ENCODE measurements at places on chromosomes 7 and 10.

GRCh38 chr10:13839430-13839990 lies 252.7 kb downstream of the PRPF18 start:
- no peak for DNase-seq

DNA sequence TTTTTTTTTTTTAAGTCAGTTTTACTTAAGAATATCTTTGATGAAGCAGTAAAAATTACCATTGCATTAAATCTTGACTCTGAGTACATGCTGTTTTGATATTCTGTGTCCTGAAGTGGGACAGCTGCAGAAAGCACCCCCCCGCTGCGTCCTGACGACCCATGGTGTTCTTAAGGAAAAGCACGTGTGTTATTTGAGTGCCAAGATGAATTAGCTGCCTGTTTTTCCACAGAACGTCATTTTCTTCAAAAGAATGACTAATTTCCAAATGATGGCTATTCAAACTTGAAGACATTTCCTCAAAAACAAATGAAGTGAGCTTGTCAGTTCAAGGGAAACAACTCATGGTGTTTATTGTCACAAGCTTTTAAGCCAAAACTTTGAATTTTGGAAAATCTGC lies 45.9 kb downstream of the CREM start:
- no peak for DNase-seq

GRCh38 chr7:26365901-26366275 lies 74.2 kb downstream of the SNX10 start:
- no peak for DNase-seq

DNA sequence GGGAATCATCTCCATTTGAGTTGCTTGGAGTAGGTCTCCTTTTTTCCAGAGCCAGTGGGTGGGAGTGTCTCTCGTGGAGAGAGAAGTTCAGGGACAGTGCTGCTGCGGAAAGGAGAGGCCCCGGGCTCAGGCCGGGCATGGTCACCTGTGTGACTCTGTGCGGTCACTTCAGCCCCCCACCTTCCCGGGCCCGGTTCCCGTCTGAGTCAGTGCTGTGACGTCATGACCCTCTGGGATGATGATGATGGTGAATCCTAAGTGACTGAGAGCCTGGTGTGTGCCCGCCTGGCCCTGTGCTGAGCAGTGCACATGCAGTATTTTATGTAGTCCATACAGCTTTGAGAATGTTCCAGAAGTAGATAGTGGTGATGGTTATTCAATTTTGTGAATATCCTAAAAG lies 32.6 kb upstream of the AP5Z1 start:
- DNase-seq: no peak

DNA sequence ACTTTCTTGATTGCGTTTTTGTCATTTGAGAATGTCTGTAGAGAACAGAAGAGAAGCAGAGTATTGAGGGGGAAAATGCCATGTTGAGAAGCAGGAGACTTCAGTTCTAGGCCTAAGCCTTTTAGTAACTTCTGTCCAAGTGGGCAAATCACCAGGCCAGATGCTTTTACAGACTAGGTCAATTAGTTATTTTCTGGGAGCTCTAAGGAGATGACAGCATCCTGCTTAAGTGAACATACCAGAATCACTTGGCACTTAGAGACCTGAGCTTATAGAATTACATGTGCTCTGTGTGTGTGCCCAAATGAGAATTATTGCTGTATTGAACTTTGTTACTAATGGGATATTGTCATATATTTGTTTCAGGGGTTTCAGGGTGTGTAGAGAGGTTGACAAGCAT lies 24.0 kb downstream of the AGK start:
- no peak for DNase-seq

GRCh38 chr10:44278837-44279324 lies 106.0 kb downstream of the CXCL12 start:
- DNase-seq: no peak

DNA sequence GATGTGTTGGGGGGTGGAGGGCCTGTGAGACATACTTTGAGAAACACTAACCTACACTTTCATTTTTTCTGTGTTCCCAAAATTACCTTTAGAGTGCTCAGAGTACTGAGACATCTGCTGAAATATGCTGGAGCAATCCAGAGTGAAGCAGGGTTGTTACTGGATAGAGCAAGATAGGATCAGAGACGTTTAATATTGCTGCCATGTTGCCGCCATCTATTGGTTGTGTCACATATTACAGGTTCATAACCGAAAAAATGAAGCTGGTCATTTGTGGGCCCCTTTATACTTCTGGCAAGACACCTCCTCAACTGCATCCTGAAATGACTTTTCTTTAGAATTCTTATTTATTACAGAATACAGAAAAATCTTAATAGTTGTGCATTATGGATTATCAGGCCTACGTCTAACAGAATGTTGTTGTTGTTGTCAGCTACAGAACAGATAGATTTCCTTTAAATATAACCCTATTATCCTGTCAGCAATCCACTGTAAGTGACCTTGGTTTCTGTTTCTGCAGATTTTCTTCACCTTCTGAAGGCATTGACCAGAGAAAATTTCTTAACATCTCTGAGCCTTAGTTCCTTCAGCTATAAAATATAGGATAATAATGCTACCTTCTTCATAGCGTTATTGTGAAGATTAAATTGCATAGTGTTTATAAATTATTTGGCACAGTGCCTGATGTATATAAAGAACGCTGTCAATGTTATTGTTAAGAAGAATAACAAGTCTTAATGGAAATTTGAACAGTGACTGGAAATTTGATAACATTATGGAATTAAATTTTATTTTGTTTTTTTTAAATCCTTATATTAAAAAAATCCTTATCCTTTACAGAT lies 16.2 kb upstream of the DLD start:
- DNase-seq: peak; percentile 63

DNA sequence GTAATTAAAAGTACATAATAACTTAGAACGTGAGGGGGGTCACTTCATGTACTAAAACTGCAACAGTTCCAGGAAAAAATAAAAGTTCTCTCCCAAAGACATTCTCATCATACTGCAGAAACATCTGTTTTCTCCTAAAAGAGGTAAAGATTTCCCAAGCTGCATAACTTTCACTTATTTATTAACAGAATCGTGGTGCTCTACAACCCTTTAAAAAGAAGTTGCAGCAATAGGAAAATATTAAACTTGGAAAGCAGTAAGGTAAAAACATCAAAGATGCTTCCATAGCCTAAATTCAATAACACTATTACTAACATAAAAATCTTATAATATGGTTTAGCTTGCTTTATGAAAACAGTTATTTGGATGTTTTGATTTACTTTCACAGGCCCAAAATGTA lies 23.3 kb downstream of the ZFAND4 start:
- no peak for DNase-seq

DNA sequence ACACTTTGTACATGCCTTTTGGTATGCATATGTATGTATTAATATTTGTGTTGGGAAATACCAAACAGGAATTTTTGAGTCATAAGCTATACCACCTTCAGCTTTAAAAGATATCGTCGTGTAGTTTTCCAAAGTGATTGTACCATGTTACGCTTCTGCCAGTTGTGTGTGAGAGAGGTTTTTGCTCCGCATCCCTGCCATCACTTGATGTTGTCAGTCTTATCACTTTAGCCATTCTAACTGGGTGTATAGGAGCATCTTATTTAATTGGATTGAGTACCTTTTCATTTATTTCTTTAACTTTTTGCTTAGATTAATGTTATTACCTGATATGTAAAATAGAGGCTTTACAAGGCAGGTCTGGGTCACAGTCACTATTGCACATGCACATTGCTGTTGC lies 3.4 kb downstream of the KLHL7 start:
- no peak for DNase-seq

- no peak for DNase-seq
Observed at GRCh38 chr7:27032839-27033238, 63.0 kb downstream of the HOXA1 start.

DNA sequence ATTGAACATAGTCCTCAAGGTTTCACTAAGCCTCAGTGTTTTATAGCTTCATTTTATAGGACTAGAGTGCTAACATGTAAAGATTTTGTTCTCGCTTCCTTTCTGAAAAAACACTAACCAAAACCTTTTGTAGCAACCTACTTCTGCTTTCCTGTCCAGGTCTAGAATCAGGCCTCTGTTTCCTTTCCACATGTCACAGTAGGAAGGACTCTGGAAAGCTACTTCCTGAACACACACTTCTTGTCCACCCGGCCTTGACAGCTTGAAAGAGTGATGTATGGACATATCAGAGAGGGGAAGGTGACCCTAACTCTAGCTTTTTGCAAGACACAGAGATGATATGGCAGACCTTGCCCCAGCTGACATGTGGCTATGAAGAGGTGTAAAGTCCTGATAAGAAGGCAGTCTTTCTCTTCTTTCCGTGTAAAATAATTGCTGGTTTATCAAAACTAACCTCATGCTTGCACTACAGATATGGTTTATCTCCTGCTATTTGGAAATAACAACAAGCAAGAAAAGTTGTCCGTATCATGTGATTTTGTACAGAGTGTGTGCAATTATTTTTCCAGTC lies 175.4 kb downstream of the SKAP2 start:
- no peak for DNase-seq

DNA sequence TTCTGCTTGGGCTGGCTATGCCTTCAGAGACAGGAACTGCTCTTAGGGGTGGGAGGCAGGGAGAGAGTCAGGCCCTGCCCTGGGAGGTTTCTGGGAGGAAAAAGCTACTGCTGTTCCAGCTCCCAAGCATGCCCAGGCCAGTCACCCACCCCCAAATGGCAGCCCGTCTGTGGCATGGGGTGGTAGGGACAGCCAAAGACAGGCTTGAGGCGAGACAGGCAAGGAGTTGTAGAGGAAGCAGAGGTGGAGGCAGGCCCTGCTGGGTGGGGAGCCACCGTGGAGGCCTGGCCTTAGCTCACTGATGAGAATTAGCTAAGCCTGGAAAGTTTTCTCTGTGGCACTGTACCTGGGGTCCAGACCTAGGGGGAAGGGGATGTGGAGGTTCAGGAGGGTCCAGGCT lies 6.6 kb upstream of the SAMD8 start:
- no peak for DNase-seq

GRCh38 chr10:101231912-101232689 lies 2.8 kb upstream of the LBX1 start:
- no peak for DNase-seq

DNA sequence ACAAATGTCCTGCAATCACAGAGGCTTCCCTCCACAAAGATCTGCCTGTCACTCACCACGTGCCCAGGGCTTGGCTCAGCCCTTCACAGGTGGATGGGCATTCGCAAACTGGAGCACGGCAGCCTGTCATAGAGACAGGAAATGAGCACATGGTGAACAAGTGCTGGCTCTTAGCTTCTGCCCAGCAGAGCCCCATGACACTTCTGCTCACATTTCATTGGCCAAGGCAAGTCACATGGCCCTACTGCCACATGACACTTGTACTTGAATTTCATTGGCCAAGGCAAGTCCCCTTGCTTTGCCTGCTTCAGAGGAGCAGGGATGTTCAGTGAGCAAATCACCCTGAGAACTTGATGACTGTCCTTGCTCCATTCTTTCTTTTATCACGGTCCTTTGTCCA lies 110.8 kb upstream of the PPP2R2D start:
- no peak for DNase-seq

GRCh38 chr7:109549471-109550193 lies 980.0 kb downstream of the DNAJB9 start:
- DNase-seq: no peak

GRCh38 chr7:17902599-17902998 lies 37.7 kb downstream of the SNX13 start:
- DNase-seq: no peak

GRCh38 chr7:16587790-16588189 lies 57.8 kb downstream of the ANKMY2 start:
- no peak for DNase-seq

DNA sequence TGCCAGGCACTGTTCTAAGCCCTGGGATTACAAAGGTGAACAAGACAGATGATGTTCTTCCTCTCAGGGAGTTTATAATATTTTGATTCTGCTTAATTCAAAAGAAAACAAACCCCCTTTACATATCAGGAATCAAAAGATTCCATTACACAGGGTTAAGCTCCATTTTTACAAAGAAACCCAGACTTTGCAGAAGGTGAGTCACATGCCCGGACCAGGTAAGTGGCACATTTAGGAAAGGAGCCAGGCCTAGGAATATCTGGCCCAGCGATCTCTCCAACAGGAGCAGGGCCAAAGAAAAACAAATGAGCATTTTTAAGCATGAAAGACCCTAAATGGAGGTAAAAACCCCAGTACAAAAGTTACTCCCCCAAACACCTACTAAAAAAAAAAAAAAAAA lies 1.1 kb downstream of the STN1 start:
- no peak for DNase-seq

DNA sequence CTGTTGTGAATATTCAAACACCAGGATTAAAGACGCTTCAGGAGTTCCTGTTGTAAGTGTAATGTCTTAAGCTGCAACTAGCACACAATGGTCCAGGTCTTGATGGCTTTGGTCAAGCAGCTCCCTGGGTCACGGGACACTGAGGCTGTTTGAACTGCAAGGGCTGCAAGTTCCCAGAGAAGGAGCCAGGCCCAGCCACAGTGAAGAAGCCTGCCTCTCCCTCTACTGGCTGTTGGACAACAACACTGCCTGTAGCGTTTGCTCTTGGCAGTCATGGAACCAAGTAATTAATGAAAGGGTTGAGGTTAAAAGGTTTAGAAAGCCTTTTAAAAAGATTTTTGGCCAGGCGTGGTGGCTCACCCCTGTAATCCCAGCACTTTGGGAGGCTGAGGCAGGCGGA lies 31.9 kb upstream of the GUSB start:
- DNase-seq: no peak

DNA sequence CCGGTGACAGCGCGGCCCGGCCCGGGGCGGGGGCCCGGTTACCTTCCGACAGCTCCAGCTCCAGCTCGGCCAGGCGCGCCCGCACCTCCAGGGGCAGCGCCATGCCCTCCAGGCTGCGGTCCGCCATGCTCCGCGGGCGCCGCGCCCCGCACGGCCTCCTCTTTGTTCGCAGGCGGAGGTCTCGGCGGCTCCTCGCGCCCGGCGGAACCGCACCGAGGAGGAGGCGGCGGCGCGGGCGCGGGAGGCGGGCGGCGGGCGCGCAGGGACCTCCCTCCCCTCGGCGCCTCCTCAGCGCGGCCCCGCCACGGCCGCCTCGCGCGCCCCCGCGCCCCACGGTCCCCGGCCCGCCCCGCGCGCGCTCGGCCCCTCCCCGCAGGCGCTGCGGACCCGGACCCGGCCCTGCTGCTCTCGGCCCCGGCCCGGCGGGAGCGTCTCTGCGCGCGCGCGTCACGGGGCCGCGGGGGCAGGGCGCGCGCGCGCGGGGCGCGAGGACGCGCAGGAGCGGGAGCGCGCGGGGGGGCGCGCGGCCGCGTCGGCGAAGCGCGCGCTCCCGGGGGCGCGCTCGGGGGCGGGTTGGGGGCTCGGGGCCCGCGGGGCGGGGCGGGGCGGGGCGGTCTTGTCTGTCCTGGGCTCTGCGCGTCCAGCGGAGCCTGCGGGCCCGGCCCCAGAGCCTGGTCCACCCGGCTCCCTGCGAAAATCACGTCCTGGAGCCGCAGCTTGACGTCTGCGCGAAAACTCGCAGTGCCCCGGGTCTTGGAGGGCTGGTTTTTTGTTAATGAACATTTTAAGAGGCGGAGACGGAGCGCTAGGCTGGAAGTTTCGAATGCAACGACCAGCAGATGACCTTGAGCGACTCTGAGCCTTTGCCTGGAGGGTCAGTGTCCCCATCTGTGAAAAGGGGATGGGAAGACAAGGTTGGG lies at the start of gene DIP2C:
TSS of gene DIP2C (minus strand) at position 217 of the 920 bp plus-strand sequence. CDS start at position 127, 90 bp downstream.
- no peak for DNase-seq

GRCh38 chr10:48623607-48624132 lies 18.8 kb upstream of the ARHGAP22 start:
- no peak for DNase-seq

Data from T-helper 1 cell (primary cell).